ENCODE measurements at places on chromosomes 5 and 9.

DNA sequence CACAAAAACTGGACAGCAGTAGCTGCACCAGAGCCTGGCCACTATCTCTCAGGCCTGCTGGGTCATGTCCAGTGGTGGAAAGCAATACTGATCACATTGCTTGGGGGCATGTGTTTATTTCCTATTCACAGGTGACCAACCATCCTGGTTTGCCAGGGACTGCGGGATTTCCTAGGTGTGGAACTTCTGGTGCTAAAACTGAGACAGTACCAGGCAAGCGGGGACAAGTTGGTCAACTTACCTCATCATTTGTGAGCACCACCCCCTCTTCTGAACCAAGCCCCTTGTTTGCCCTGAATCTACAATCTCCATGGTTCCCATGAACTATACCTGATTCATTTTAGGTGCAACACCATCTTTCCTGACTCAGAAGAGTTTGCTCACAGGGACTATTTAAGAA is 81.3 kb downstream of the TNC start:
- no peak for DNase-seq

- DNase-seq = no peak
Measured at GRCh38 chr5:137201876-137202275, 297.2 kb downstream of the SPOCK1 start.

GRCh38 chr5:55410845-55411244 is 103.1 kb downstream of the MTREX start:
- no peak for DNase-seq

DNA sequence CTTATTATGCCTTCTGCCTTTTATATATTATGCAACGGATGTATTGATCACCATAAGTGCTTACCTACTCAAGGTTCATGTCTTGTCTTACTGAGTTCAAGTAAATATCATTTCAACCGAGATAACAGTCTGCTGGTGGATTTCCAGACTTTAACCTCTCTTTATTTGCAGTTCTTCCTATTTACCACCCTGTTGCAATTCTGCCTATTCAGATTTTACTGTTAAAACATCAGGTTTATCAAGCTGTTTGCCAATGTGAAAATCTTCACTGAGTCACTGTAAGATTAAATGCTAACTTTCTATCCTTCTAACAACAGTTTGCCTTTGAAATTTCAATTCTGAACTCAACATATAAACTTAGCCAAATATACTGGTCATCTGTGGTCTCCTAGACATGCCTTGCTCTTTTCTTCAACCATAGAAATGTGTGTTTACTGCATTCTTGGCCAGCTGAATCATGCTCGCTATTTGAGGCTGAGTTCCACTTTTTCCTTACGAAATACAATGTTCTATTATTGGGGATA is 471.7 kb upstream of the RORB start:
- no peak for DNase-seq

GRCh38 chr5:5135957-5136676 is 4.0 kb upstream of the ADAMTS16 start:
- DNase-seq = no peak

DNA sequence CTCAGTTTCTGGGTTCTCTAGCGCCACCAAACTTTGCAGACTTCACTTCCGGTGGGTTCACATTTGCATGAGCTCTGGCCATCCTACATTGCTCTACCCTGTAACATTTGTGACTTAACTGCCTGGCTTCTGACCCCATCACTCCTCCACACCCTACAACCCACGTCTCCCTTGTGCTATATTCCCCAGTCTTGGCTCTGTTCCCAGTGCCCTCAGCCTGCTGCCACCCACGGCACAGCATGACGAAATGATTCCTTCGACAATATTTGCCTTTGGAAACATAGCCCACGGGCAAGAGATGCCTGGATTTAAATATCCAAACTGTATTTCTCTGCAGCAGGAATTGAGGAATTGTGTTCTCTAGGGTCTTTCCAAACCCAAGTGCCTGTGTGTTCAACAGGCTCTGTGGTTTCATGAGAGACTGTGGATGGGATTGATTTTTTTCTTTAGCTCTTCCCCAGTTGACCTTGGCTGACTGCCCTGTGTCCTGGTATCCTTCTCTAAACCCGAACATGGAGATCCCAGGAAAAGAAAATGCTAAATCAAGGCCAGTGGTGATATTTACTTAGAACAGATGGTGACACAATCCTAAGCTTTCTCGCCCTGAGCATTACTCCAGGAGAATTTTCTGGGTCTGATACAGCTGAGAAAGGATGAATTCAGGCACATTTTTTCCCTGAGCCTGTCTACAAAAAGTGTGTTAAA is 44.4 kb upstream of the GRIA1 start:
- no peak for DNase-seq

- no peak for DNase-seq
Measured at GRCh38 chr5:2369178-2369577, 382.3 kb downstream of the IRX2 start.

DNA sequence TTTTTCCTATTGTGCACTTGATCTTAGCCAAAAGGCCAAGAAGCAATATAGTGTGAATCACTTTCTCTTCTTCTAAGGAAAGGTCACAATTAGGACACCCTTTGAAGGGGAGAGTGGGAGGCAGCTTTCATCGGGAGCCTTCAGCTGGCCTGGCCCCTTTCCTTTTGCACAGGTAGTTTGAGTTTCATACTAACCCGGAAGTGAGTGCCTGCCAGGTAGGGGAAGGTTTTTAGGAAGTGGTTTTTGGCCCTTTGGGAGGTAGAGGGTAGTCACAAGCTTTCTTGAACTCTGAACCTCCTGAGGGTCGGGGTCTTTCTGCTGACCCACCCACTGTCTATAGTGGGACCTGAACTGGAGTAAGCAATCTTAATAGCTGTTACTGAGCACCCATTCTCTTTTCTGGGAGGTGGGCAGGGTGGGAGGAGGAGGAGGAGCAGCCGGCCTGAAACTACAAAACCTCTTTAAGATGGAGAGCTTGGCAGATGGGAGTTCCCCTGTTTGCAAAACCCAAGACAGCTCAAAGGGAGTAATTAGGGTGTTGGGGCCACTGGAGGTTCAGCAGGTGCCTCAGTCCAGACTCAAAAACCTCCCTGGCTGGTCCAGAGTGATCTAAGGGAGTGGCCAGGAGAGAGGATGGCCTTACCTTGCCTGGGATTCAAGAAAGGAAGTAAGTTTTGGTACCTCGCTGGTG is 6.0 kb downstream of the LARP1 start:
- DNase-seq = no peak

- DNase-seq = no peak
Measured at GRCh38 chr5:61599370-61600122, 267.5 kb downstream of the ZSWIM6 start.

- DNase-seq = no peak
Measured at GRCh38 chr5:176530393-176530982, 6.7 kb downstream of the RNF44 start.

DNA sequence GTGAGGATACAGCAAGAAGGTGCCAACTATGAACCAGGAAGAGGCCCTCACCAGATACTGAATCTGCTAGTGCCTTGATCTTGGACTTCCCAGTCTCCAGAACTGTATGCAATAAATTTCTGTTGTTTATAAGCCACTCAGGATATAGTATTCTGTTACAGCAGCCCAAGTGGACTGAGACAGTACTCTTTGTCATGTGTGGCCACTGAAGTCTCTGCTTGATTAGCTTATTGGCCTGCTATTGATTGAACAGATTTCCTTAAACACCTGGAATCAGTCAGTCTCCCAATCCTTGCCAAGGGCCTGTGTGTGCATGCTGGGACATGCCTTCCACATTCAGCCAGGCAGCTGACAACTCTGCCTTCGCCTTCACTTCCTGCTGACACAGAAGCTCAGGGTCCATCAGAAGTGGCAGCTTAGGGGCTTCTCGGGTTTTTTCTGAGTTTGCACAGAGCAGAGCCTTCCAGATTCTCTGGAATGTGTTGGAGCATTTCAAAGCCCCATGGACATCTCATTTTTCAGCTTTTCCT is 13.7 kb upstream of the ROR2 start:
- no peak for DNase-seq

Measured in CD4-positive, alpha-beta T cell treated with Interleukin-4 for 1 hour (primary cell).